Activated CD4-positive, alpha-beta T cell treated with anti-CD3 and anti-CD28 coated beads, Interleukin-2, amount 50 U/mL, for 1 hour (primary cell): ENCODE measurements at places on chromosomes 1 and 21.
A peak's percentile ranks its signal among the peaks of the same experiment; 100 is the strongest.

- no peak for DNase-seq
These were observed 196.0 kb downstream of the FMN2 start for GRCh38 chr1:240287722-240288121.

DNA sequence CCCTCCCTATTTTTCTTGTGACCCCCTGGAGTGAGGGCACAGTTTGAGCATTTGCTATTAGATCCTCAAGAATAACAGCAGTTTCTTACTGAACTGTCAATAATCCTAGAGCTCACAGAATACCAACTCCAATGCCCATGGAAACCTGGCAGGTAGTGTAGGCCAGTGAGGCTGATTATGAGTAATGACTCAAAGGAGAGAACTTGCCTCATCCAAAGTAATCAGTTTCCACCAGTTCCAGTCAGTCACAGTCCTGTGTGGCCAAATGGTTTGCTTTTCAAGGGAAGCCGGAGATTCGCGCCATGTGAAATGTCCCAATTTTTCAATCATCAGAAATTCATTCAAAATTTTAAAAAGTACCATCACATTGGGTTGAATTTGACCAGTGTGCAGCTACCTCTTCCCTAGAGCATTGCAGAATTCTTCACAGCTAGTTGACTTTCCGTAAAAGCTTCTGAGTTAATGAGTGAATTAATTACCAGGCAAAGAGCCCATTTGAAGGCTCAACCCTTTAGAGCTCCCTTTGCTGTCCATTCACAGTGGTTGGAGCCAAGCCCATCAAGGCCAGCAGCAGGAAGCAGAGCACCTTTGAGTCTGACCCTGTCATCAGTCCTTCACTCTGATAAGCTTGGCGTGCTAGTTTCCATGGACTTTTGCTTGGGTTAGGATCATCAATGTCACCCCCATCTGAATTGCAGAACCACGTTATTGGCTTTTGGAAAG, 170.3 kb downstream of the KAZN start:
- DNase-seq = no peak

DNA sequence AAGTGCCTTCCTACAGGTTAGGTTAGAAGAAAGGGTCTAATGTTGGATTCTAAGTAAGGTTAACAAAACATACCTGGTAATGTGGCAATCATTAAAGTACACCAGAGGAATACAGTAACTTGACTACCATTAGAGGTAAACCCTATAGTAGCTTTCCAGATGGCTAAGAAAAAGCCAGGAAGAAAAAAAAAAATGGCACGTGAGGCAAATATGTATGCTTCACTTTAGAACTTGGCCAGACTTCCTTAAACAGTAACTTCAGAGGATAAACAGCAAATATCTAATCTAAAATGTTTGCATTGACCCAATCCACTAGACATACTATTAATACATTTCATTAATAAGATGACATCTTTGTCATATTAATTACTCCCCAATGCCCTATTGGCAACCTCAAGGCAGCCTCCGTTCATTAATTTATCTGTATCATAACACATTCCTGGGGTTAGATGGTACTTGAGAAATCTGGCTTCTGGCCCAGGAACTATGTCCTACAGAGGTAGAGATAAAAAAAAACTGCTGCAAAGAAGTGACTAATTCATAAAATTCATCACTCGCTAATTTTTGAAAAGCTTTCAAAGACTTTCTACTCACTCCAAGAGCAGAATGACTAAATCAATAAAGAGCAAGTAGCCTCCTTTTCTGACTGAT, 5.8 kb downstream of the DCAF8 start:
- DNase-seq = no peak

GRCh38 chr1:243740255-243740999, 109.6 kb downstream of the AKT3 start:
- DNase-seq = no peak

DNA sequence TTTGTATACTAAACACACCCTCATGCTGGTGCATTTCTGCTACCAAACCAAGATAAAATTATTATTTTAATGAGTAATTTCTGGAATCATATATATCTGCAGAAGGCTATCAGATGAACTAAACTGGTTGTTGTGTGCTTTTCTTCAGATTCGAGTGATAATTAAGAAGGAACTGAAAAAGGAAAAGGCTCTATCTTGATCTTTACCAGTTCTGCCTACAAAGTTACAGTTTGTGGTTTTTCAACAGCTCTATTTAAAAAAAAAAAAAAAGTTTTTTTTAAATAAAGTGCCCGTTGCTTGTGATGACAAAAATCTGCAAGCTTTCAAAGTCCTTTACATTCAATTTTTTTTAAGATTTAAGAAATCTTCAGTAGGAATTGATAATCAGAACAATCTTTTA, 13.6 kb downstream of the DENND1B start:
- no peak for DNase-seq

GRCh38 chr1:39652554-39652953, 13.1 kb upstream of the HEYL start:
- DNase-seq = no peak

- DNase-seq = no peak
These were observed 103.2 kb upstream of the DYNLT5 start for GRCh38 chr1:66648901-66649595.

- no peak for DNase-seq
These were observed 100.4 kb downstream of the LHX8 start for GRCh38 chr1:75234562-75234961.

GRCh38 chr1:183674886-183675285, 21.8 kb upstream of the APOBEC4 start:
- no peak for DNase-seq

DNA sequence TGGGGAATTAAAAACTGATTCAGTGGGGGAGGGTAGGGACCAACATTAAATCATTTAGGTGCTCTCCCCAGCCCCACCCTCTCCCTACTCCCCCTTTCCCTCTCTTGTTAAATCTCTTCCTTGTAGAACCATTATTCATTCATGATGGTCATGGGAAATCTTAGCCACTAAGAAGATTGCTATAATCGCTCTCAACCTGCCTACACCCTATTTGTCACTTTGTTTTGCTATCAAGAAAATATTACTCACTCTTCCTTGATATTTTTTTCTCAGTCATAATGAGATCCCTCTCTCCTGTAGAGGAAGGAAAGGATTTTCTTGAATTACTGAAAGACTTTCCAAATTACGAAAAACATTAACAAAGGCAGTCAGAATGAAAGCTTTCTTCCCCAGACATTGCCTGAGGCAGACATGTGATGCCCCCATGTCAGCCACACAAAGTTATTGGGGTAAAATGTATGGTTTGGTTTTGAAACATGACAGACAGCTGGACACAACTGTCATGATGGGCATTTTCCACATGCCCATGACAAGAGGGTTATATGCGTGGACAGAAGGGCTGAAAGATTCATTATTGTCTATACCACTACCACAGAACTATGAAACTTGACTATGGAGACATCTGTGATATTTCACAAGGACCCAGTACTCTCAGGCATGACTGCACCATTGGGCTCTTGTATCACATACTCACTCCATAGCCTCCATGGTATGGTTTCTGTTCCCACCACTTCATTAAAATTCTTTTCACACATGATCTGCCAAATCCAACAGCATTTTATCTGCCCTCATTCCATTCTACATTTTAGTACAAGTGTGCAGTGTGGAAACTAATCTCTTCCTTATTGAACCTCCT, 420.1 kb downstream of the DISC1 start:
- no peak for DNase-seq

- no peak for DNase-seq
These were observed at the start of gene LMOD1 for GRCh38 chr1:201946224-201946908. Gene LMOD1 (minus strand): TSS chr1:201946548. CDS start chr1:201946340, 208 bp downstream.

DNA sequence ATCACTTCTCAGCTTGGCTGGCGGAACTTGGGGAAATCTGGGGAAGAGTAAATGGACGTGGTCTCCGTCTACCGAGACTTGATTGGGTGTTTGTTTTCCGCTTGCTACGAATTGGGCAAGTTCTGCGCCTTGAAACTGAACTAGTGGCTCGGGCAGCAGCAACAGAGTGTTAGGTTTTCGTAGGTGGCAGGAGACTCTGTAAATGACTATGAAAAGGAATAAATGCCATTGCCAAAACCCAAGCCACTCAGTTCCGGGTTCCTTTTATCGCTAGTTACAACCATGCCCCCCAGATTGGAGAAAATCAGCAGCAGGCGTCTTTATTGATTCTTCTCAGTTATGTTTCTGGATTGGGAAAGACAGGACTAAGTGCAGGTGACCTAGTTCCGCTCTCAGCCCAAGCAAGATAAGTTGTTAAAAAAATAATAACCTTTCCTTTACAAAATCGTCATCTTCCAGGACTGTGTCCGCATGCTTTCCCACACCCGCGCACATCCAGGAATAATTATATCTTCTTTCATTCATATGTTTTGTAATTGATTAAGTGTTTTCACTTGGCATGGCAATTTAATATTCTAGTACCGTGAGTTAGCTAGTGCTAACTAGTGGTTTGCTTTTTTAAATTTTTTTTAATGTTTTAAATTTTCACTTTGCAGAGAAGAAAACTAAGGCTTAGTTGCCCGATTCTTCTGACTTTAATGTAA, 3.4 kb downstream of the LHX9 start:
- DNase-seq = no peak

DNA sequence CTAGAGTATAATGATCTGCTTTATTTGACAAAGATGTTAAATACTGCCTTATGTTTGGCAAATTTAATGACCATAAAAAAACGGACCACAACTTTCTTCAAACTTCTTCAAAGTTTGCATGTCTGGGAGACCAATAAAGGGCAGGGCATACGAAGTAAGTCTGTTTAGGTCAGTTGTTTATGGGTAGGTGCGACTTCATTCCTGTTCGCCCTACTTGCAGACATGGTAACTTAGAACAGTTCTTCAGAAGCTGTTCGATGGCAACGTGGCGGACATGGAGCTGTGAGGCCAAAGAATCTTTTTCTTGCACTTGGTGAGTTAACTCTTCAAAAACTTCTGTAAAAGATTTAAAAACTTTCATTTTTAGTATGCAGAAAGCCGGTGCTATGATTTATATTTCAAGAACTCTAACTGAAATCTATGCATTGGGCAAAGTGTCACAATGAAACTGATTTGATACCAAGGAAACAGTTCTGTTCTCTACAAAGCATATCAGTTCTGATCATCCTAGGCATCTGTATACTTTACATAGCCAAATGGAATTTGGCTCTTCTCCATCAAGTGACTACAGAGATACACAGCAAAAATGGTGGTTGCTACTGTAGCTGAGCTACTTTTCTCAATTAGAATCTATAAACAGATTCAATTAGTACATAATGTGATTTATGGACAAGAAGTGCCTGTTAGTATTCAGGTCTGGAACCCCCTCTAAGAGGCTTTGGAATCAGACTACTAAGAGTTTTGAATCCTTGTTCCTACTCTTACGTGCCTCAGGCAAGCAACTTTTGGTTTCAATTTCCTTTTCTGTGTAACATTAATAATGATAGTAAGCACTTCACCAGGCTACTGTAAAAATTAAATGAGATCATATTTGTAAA, 25.7 kb downstream of the C21orf91 start:
- no peak for DNase-seq

- peak; percentile 58 for DNase-seq
These were observed at the start of gene ST7L for GRCh38 chr1:112618721-112619517. Gene ST7L (minus strand): TSS chr1:112619141. CDS start chr1:112619113, 28 bp downstream.

GRCh38 chr1:160342526-160342925, 524 bp downstream of the COPA start:
- no peak for DNase-seq

DNA sequence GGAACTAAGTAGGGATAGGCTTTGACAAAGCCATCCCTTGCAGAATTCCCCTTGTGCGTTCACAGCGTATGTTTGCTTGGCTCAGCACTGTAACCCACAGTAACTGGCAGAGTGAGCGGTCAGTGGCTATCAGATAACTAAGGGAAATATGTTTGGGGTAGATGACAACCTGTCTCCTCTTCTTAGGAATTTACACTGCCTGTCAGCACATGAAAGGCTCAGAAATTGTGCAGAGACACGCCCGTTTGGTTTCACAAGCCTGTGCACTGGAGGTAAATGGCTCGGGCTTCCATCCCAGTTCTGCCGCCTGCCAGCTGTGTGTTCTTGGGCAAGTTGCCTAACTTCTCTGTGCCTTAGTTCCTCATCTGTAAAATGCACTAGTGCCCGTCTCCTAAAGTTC, 101.2 kb downstream of the PRDM2 start:
- no peak for DNase-seq

- DNase-seq = no peak
These were observed 3.1 kb upstream of the SH3BP5L start for GRCh38 chr1:248828845-248829244.

- DNase-seq = no peak
These were observed 647.6 kb upstream of the PKN2 start for GRCh38 chr1:88036345-88037014.

- no peak for DNase-seq
These were observed 112.9 kb upstream of the F3 start for GRCh38 chr1:94654459-94654858.

DNA sequence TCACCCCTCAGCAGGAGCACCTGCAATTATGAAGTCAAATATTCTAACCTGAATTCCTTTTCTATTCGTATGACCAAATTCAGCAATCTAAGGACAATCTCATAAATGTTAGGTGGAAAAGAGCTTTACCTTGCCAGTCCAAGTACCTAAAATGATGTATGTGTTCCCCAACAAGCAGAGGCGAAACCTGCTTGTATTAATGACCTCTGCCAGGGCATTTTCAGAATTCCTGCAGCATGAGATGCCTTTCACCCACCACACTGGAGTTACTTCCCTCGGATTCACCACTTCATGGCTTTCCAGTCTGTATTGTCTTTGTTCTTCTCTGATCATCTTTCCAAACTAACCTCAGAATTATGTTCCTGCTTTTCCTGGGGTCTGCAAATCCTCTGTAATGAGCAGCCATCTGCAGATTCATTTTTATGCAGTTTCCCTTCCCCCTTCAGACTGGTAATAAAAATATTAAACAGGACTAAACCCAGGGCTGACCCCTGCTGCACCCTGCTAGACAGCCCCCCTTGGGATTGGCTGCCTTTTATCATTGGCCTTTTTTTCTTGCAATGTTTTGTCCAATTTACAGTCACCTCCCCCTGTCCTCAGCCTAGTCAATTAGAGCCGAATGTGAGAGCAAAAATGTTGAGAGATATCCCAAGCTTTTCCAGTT, 26.6 kb upstream of the CASQ2 start:
- no peak for DNase-seq

DNA sequence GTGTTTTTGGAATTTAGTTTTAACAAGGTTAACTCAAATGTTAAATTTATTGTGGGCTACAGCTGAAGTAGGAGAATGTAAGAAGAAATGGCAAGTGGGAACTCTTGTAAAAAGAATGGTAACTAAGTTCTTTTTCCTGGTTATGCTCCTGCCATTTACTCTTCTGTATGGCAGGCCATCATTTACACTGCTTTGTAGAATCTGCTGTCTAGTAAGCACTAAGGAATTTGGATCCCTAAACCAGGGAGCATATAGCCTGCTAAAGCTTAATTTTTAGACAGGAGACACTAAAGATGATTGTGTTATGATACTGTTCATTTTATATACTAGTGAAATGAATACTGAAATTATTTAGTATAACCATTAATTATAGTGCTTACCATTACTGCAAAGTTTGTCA, 85.3 kb downstream of the CAMTA1 start:
- DNase-seq = no peak

DNA sequence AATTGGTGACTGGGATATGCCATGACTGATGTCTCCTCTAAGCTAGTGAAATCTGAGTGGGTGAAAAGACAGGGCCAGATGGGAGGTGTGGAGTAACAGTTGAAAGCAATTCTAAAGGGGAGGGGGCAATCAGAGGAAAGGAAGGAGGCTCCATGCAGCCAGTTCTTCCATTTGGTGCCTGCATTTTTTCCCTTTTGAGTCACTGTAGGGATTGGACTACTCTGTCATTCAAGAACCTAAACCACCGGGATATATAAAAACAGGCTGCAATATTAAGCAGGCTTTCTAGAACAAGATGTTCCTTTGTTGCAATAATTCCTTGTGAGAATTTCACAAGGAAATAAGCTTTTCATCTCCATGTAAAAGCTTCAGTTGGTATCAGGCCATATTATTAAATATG, 18.3 kb downstream of the CLIC6 start:
- no peak for DNase-seq
